ENCODE measurements at places on chromosomes 11 and 22.
A peak's percentile ranks its signal among the peaks of the same experiment; 100 is the strongest.

GRCh38 chr11:7512525-7513233 is 1.1 kb upstream of the PPFIBP2 start:
- no peak for DNase-seq

GRCh38 chr11:64561984-64562722 is 28.9 kb upstream of the SLC22A12 start:
- no peak for DNase-seq

- DNase-seq = no peak
These were observed 16.0 kb downstream of the CLDN5 start for GRCh38 chr22:19508024-19508776.

DNA sequence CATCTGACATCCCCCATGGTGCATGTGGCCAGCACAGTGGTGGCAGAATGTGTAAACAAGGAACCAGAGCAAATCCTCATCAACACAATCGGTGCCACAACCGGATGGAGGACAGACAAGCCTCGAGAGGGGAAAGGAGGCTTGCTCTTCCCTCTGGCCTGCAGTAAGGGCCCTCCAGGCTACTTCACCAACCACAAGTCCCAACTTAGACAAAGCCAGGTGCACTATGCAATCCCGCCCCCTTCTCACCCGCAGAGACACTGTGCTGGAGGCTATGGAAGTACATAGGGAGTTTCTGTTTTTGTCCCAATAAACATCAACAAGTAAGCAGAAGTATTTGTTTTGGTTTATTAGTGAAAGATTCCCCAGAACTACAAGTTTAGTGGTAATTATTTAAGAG is 54.3 kb downstream of the SPATA19 start:
- no peak for DNase-seq

GRCh38 chr11:125483592-125483991 is 12.5 kb downstream of the FEZ1 start:
- no peak for DNase-seq

DNA sequence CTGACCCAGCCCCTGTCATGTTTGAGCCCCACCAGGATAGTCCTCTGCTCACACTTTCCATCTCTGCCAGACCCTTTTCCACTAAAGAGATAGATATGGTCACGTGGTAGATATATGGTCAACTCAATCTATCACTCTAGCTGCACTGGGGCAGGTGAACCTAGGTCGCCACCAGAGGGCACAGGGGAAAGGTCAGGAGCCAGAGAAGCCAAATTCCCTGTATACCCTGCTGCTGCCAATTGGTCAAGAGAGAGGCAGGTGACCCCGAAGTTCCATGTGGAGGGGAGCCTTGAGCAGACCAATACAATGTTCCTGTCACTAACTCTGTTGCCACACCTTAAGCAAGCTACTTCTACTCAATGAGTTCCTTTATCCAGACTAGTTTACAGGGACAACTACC is 101.1 kb upstream of the GALNT18 start:
- no peak for DNase-seq

DNA sequence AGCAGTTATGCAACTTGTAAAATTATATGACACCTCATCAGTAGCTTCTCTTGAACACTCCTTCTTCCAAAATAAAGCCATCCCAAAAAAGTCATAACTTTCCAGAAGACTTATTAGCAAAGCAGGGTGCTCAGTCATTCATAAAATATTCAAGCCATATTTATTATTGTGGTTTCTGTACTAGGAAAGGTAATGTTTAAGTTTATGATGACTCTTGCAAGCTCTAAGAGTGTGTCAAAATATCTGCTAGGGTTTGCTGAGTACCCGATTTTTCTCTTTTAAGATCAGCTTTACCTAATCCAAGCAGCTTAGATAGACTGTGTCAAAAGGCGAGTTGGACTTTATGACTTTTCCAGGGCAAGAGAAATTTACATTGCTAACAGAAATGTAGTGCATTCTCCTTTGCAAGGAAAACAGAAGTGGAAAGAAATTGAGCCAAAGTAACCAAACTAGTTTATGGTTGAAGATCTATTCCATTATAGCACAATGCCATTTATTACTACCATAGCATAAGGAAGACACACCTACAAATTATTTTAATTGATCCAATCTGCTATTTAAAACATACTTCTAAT is 98.0 kb upstream of the SOX6 start:
- no peak for DNase-seq

GRCh38 chr11:11148104-11148509 is 204.9 kb downstream of the CSNK2A3 start:
- peak; percentile 19 for DNase-seq

GRCh38 chr11:65516135-65516968 is 8.5 kb upstream of the SCYL1 start:
- no peak for DNase-seq

- no peak for DNase-seq
These were observed 228.9 kb downstream of the NTM start for GRCh38 chr11:131599285-131599684.

- no peak for DNase-seq
These were observed 4.6 kb downstream of the TECTA start for GRCh38 chr11:121105481-121106195.

DNA sequence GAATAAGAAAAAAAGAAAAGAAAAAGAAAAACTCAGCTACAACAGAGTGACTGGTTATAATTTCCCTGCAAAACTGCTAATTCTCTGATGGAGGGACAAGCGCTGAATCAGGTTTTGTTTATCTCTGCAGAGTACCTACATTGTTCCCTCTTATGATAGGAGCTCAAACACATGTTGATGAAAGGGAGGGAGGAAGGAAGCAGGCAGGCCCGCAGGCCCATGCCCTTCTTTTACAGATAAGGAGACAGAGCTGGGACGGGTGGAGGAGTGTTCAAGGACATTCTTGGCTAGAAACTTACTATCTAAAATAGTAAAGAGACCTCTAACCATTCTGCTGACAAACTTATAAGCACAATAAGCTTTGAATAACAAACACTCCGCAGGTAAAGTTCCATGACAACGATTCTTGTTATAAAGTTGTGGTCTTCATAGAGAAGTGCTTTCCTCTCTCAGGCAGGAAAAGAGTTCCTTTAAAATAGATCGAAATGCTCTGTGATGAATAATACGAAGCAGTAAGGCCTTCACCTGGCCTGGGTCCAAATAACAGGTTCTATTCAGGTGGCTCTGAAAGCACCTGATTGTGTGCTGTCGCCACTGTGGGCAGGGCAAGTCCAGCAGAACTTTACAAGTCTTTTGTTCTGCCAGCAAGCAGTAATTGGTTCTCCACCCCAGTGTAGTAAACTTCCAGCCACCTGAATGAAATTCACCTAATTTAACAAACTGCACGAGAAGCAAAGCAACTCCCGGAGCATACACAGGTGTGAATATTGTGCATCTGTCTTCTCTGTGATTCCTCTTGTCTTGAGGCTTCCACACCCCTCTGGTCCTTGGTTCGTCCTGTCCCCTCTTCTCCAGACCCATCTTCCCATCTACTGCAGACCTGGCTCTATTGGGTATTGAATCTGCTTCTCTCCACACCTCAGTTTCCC is 15.3 kb upstream of the MICAL2 start:
- DNase-seq = no peak

- DNase-seq = no peak
These were observed 7.1 kb downstream of the MS4A18 start for GRCh38 chr11:60731586-60731985.

- DNase-seq = no peak
These were observed 131.9 kb upstream of the MTMR2 start for GRCh38 chr11:96055706-96056387.

- no peak for DNase-seq
These were observed 890 bp upstream of the GLYATL1 start for GRCh38 chr11:58938398-58938797.

DNA sequence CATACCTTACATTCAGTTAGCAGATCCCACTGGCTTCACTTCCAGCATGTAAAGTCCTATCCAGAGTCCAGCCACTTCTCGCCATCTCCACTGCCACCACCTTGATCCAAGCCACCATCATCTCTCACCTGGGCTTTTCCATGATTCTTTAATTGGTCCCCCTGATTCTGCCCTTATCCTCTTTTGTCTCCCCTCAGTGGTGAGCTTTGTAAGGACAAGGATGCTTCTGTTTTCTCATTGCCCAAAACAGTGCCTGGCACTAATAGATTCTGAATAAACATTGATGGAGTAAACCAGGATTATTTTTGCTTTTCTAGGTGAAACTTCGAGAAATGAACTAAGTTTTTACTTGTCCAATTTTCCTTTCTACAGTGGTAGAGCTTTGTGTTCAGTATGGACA is 4.4 kb downstream of the POLA2 start:
- DNase-seq = no peak

GRCh38 chr11:73217131-73217809 is 811 bp upstream of the P2RY2 start:
- no peak for DNase-seq

GRCh38 chr22:40231618-40232313 is 54.0 kb downstream of the TNRC6B start:
- DNase-seq = no peak

DNA sequence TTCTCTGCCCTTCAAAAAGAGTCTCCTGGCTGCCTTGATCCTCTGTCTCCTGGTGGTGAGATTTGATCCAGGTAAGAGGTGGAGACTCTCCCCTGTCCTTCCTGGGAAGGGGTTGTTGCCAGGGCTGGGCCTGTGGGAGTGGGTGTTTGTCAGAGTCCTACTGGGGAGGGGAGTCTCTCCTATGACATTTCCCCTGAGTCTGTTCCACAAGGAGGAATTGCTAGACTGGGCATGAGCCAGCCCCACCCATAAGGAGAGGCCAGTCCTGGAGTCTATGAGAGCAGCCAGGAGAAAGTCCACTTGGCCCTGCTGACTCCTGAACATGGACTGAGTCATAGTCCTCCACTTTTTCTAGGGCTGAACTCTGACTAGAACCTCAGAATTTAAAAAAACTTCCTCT is 7.4 kb downstream of the PEX26 start:
- no peak for DNase-seq

GRCh38 chr11:117843666-117844484 is 19.3 kb upstream of the FXYD2 start:
- no peak for DNase-seq

GRCh38 chr22:47593291-47593690 is 830.8 kb downstream of the TBC1D22A start:
- no peak for DNase-seq

DNA sequence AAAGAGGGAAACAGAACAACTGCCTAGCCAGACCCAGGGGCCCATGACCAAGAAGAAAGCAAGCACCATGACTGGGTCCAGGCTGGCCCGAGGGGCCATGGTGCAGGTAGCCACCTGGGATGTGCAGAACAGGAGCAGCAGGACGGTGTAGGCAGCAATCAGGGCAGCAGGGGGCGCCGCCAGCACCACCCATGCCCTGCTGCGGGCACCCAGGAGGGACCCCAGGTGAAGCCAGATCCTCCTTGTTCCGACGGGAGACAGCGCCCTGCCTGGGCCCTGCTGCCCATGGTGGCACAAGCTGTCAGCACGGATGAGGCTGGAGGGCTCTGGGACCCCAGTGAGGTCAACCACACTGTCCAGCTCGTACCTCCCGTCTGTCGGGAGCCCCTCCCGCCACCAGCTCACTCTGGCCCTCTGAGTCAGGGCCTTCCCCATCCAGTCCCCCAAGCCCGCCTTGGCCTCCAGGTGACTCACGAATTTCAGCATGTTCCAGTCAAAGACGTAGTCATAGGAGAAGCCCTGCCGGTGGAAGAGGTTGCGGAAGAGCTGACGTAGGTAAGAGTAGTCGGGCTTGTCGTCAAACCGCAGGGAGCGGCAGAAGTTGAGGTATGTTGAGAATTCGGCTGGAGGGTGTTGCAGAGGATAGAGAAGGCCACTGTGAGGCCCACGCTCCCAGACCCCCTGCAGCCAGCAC is 18.8 kb downstream of the CSNK1E start:
- DNase-seq = peak; percentile 98
